MG63 (cell line): ENCODE measurements at places on chromosomes 2 and 18. TPM values are rescaled to one million over a fixed set of nuclear protein-coding genes. Genes with fewer than 3 reads are reported as not detected.
A peak's percentile ranks its signal among the peaks of the same experiment; 100 is the strongest.

- no peak for DNase-seq
These were observed 47.5 kb upstream of the TMEM178A start for GRCh38 chr2:39618236-39618635.

- no peak for DNase-seq
These were observed 111.2 kb upstream of the ST6GAL2 start for GRCh38 chr2:106997204-106997603.

DNA sequence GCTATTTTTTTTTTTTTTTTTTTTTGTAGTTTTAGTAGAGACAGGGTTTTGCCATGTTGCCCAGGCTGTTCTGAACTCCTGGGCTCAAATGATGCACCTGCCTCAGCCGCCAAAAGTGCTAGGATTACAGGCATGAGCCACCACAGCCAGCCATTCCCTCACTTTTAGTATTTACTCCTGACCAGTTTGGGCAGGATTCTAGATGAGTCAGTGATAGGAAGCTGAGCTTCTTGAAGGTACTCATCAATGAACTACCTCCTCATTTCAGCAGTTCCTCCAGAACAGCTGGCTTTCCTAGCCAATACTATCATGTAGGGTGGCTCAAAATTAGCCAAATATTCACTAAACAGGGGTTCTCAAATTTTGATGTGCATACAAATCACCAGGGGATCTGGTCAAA is 57.2 kb downstream of the CYBRD1 start:
- DNase-seq, result peak; percentile 11

- DNase-seq, result no peak
These were observed 12.1 kb upstream of the ZNF516 start for GRCh38 chr18:76506974-76507764.

The CHRND gene
- total RNA-seq, result not detected in 2 replicates

The CYP27C1 gene
- total RNA-seq, result not detected in 2 replicates

The ABCG5 gene
- not detected in 2 replicates for total RNA-seq
